ENCODE measurements at places on chromosomes 11 and 22.

DNA sequence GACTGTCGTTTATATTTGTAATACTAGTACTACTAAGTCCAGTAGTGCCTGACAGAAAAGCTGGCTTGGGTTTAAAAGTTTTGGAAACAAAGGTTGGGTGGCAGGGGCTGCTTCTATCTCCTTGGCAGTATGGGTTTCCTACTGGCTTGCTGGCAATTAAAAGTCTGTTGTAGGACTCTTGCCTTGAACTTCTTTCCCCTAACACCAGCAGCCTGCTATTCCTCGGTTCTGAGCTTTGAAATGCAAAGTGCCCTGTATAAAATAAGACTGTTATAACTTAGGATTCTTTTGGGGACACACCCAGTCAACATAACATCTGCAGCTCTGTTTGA lies 1.3 kb downstream of the RNF169 start:
- no peak for DNase-seq

GRCh38 chr11:65170058-65170534 lies at the start of gene SPDYC:
TSS of gene SPDYC (plus strand) at chr11:65170233. CDS start at chr11:65171358, 1,125 bp downstream.
- DNase-seq: no peak

- DNase-seq: no peak
Observed at GRCh38 chr22:24867323-24868022, 61.5 kb downstream of the SGSM1 start.

- DNase-seq: no peak
Observed at GRCh38 chr11:117724104-117724503, 72.9 kb downstream of the DSCAML1 start.

GRCh38 chr11:116169776-116170175 lies 603.0 kb downstream of the BUD13 start:
- DNase-seq: no peak

DNA sequence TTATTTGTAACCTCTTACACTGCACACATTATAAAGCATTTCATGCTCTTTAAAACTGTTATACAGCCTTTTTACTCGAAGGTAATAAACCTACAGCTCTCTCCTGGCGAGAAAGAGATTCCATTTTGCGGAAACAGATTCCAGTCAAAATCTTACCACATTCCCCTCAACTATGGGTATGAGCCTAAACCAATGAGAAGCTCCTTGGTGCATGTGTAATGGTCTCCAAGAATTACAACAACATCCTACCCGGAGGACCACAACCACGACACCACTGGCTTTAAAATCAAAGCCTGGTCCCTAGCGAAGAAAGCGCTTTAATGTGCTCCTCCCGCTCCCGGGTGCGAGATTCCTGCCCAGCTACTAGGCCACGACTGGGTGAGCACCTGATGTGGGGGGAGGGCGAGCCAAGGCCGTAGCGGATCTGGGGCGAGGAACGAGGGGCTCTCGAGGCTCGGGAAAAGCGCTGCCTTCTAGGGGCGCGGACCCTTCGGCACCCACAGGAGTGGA lies 821 bp downstream of the CELF1 start:
- no peak for DNase-seq

- no peak for DNase-seq
Observed at GRCh38 chr11:41836431-41836830, 377.0 kb upstream of the LRRC4C start.

GRCh38 chr11:122724520-122724919 lies 69.0 kb downstream of the UBASH3B start:
- no peak for DNase-seq

- DNase-seq: no peak
Observed at GRCh38 chr11:117259417-117259816, 26.9 kb downstream of the RNF214 start.

DNA sequence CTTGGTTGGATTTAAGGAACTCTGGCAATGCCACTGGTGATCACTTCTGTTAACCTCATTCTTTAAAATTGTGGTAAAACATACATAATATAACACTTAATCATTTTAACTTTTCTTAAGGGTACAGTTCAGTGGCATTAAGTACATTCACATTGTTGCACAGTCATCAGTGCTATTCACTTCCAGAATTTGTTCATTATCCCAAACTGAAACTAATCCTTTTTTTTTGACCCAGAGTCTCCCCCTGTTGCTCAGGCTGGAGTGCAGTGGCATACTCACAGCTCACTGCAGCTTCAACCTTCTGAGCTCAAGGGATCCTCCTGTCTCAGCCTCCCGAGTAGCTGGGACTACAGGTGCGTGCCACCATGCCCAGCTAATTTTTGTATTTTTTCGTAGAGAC lies 10.6 kb downstream of the ELF5 start:
- no peak for DNase-seq

DNA sequence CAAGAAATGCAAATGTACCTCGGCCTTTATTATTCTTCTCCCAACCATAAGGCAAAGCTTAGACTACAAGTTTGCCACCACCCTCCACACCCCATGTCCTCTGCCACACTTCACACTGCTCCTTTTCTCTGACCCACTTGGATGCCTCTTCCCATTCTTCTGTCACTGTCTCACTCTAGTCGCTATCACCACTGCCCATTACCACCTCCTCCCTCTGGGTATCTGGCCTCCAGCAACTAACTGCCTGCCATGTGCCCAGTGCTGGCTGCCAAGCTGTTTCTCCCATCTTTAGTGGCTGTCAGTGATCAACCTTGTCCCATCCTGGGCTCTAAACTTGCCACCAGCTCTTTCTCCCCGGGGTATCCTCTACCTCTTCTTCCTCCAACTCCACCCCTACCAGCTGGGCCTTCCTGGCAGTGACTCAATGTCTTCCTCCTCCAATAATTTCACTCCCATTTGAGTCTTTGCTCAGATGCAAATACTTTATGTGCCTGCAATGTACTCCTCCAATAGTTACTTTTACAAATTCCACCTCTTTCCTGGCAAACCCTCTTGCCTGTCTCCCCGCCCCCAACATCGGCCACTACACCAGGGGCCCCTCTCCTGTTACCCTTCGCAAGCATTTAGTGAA lies 20.1 kb upstream of the KDM2A start:
- no peak for DNase-seq

Data from omental fat pad (tissue), 4 donors.